HepG2 (cell line): ENCODE measurements at places on chromosomes 1 and 21.

DNA sequence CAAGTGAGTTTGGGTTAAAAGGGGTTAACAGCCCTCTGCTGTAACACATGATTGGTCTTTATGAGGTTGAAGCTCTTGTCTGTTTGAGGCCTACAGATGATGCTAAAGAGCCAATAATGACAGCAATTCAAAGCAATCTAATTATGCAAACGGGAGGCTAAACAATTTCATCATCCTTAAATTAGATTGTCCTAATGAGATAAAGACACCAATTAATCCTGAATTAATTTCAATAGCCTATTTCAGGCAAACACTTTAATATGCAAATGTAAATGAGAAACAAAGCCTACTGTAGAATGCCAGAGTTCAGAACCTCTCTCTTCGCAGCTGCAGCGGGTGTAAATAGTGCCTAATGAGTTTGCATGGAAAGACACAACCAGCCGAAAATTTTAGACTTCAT lies 504.7 kb upstream of the PBX1 start:
- DNase-seq, result no peak

- no peak for DNase-seq
These were observed 275.5 kb upstream of the PRMT6 start for GRCh38 chr1:106780806-106781569.

DNA sequence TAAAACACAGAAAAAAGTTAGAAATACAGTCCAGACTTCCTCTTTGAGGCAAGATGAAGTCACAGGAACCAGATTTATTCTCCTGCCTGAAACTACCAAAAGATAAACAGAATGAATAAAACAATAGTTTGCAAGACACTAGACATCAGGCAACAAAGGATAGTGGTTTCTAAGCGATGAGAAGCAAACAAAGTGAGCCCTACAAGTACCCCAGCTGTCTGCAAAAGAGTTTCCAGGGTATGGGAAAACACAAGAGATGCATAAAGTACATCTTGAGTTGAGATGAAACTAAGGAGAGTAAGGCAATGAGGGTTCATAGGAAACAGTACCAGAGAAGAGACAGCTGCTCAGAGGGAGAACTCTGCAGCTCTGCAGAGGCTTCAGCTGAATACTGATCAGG lies 83.3 kb upstream of the COL24A1 start:
- no peak for DNase-seq

DNA sequence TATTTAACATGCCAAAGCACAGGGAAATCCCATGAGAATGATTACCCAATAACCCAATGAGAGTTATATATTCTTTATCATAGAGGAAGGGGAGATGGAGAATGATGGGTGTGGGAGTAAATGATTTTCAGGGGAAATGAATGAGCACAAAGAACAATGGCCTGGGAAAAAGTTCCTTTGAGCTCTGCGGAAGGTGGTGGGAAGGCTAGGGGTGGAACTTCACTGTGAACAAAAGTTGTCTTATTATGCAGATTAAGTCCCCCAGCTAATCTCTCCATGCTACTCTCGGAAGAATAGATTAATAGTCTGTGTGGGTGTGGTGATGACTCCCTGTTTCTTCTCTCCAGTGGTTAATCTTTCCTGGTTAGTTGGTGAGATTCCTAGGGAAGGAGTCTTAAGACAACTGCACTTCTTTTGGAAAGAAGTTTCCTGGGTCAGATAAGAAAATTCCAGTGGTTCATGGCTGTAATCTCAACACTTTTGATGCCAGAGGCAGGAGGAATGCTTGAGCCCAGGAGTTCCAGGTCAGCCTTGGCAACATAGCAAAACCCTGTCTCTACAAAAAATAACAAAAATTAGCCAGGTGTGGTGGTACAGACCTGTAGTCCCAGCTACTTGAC lies 71.6 kb downstream of the DNTTIP2 start:
- DNase-seq, result no peak

- DNase-seq, result peak; percentile 59
These were observed 17.7 kb upstream of the SNX27 start for GRCh38 chr1:151594143-151594625.

DNA sequence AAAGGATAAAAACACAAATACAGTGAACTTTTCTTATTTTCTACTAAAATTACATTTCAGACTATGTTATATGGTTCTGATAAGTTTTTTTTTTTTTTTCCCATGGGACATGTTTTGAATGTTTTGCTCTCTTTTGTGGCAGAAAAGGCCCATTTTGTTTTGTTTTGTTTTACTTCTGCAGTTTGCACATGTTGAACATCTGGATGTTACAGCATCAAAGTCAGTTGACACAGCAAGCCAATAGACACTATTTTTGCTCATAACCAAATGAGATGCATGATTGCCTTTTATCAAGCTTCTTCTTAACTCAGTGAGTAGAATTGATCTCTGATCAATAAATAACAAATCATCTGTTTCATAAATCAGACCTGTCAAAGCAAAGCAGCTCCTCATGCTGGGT lies 904.2 kb downstream of the ADGRL2 start:
- no peak for DNase-seq

DNA sequence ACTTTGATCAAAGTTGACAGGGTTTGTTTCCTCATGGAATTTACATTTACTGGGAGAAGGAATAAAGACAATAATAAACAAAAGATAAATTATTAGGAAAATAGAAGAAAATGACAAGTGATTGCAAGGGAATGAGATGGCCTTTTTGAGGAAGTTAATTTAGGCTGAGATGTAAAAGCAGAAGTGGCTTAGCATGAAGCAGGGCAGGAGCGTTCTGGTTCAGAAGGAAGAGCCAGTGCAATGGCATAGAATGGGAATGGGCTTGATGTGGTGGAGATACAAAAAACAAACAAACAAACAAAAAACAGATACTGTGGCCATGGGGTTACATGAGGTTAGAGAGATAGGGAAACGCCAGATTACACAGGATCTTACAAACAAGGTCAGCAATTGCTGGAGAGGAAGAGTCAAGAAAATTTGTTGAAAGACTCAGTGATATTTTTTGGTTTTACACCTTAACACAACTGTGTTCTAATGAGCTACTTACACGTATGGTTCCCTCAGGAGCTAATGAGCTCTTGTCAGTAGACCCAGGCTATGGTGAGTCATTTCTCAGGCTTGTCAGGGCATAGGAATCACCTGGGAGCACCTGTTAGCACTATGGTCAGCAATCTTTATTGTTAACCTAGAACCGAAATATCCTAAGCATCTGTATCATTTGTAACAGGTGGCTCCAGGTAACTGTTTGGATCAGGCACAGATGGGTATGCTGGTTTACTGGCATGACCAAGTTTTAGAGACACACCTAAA lies 8.7 kb upstream of the CADM3 start:
- DNase-seq, result no peak

DNA sequence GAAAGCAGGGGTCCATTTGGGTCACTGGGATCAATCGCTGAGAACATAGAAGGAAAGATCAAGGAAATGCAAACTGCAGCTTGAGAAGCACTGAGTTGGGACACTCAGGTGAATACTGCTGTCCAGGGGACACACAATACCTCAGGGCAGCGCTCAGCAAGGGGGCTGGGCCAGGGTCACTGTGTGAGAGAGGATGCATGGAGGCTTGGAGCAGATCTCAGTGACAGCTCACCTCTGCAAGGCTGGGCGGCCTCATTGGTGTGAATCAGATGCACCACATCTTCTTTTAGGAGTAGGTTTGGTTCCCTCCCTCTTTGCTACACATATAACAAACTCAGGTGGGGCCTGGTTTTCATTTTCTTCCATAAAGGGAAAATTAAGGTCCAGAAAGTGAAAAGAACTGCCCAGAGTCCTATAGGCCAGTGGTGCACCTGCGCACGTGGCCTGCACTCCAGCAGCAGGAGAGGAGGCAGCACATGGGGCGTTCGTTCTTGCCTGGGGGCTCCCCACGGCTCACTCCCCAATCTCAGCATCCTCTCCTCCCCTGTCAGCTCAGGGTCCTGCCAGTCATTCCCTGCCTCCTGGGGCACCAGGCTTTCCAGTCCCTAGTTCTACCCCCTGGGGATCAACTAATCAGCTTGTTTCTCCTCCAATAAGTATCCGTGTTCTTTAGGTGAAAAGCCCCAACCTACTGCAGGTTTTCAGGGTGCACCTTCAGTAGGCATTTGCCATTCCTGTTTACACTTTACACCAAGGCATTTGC lies 1.5 kb downstream of the A3GALT2 start:
- DNase-seq, result no peak

DNA sequence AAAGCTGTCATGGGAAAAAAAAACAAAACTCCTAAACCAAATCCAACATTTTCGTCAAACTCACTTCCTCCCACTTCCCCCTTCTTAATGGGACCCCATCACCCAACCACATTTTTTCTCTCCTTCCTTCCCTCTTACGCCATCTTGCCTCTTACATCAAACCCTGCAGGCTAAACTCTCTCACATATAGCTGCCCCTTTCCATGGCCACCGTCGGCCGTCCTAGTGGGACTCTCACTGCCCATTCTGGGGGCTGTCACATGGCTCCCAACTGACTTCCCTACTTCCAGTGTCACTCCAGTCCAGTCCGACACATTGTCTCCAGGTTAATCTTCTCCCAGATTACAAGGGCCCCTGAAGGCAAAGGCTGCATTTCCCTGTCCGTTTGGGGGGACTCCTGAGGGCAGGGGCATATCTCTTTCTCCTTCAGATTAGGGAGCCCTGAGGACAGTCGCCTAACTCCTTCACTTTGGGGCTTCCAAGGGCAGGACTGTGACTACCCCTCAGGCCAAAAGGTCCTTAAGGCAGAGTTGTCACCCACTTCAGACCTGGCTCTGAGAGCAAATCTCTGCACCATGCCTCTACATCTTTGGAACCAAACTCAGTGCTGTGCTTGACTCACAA lies 658 bp downstream of the UBXN11 start:
- DNase-seq, result no peak

- no peak for DNase-seq
These were observed 1290.7 kb upstream of the ADGRL2 start for GRCh38 chr1:80509965-80510522.

- DNase-seq, result peak; percentile 1
These were observed 54.0 kb downstream of the ZNHIT6 start for GRCh38 chr1:85654066-85654782.

DNA sequence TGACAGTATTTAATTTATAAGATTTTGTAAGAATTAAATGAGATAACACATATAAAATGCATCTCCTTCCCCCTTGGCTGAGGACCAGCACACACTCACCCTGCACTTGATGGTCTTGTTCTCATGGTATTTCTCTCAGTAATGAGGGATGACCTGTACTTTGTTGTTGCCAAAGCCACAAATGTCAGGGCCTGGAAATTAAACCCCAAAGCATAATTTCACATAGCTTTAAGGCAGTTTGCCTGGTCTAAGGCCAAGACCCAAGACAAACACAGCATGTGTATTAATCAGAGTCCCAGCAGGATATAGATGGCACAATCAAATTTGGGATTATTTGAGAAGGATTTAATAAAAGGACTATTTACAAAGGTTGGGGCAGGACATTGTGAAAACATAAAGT lies 48.6 kb upstream of the EPS15 start:
- no peak for DNase-seq

- no peak for DNase-seq
These were observed 9.4 kb downstream of the MINDY1 start for GRCh38 chr1:150997126-150997872.

DNA sequence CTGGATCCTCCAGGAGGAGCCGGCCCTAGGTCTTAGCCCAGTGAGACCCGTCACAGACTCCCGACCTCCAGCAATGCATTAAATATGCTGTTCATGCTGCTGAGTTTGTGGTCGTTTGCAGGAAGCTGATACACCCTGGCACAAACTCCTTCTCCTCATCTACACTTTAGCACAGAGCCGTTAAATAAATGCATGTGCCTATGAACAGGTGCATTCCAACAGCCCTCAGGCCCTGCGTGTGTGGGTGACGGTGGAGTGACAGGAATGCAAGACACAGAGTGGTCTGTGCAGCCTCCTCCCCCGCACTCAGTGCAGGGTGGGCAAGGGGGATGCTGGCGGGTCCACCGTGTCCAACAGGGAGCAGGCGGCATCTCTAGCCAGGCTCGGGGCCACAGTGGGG lies 106.6 kb upstream of the TMPRSS2 start:
- no peak for DNase-seq

GRCh38 chr1:17789926-17790325 lies 34.8 kb downstream of the ACTL8 start:
- no peak for DNase-seq

- DNase-seq, result no peak
These were observed 82.0 kb downstream of the KCNK1 start for GRCh38 chr1:233695901-233696300.

GRCh38 chr21:41761211-41761933 lies 5.5 kb downstream of the RIPK4 start:
- DNase-seq, result peak; percentile 38

DNA sequence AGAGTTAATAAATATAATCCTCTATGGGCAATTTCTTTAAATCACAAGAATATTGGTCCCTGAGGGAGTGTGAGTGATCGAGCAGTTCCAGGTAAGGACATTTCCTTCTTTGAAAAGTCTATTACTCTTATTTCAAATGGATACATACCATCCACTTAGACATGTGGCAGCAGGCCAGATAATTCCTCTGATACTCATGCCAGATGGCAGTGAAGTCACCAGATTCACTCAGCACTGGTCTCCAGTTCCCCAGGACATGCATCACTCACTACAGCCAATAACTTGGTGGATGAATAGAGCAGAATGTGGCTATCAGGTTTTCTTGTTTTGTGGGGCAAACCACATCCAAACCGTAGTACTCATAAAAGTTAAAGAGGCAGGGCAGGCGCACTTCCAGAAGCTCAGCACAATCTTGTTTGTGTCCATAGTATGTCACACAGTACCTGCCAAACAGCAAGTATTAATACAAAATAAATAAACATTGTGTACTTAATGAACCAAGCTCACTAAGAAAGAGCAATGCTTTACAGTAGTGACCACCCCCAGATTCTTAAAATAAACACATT lies 74.2 kb upstream of the CD53 start:
- DNase-seq, result no peak

DNA sequence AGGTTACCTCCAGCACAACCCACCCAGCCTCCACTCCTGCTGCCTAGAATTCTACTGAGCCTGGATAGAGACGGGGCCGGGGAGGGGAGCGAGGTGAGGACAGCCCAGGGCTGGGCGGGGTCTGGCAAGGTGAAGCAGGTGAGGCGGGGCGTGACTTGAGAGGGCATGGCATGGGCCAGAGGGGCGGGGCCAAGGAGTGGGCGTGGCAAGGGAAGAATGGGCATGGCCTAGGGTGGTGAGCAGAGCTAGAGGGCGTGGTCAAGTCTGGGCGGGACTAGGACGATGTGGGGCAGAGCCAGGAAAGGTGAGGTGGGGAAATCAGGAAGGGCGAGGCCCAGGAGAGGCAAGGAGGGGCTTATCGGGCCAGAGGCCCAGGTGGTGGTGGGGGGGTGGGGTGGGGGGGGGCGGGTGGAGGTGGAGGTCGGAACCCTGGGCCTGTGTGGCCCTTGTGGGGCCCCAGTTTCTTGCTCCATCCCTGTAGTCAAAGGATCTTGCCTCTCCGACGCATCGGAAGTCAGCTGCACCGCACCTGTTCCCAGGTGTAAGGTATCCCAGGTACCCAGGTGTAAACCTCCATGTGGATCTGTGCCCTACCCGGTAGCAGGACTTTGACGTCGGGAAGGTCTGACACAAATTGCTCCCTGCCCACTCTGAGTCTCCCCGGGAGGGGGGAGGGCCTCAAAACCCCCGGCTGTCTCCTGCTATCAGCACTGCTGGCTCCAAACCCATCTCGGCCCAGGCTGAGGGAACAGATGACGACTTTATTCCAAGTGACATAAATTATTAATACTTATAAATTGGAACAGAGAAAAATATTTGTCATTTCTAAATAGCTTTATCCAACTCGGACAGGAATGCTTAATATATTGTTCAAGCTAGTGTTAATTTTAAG lies 32.9 kb upstream of the UTS2 start:
- DNase-seq, result no peak

GRCh38 chr21:26167593-26167992 lies 3.0 kb downstream of the APP start:
- no peak for DNase-seq
